Activated T-helper 9 cell treated with anti-CD3 and anti-CD28 coated beads, Interleukin-2, amount 50 U/mL, for 16 hours (primary cell): ENCODE measurements at places on chromosomes 6 and 20.

DNA sequence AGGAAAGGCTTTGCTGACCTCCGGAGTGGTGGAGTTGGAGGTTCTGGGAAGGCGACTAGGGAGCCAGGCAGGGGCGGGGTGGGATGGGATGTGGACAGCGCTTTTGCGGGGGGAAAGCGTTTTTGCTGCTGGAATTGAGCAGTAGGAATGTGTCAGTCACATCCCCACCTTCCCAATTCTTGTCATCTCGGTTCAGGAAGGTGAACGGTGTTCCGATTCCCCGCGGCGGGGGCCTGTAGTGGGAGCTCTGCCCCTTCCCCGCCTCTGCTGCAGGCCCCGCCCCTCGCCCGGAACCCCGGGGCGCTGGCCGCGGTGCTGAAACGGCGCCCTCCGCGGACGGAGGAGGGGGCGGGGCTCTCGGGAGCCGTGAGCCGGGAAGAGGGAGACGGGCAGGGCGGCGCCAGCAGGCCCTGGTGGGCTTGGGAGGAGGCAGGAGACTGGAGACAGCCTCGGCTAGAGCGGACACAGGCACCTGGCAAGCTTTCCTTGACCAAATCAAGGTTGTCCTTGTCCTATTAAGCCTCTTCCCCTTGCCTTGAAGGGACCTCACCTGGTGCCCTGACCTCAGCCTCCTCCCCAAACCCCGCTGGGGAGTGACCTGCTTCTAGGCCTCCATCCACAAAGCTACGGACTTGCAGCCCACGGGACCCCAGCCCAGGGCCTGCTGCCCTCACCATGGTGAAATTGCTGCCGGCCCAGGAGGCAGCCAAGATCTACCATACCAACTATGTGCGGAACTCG, at the start of gene LHFPL5:
TSS of gene LHFPL5 (plus strand) at position 357 of the 741 bp plus-strand sequence. CDS start at position 676, 319 bp downstream.
- DNase-seq = peak; percentile 15

DNA sequence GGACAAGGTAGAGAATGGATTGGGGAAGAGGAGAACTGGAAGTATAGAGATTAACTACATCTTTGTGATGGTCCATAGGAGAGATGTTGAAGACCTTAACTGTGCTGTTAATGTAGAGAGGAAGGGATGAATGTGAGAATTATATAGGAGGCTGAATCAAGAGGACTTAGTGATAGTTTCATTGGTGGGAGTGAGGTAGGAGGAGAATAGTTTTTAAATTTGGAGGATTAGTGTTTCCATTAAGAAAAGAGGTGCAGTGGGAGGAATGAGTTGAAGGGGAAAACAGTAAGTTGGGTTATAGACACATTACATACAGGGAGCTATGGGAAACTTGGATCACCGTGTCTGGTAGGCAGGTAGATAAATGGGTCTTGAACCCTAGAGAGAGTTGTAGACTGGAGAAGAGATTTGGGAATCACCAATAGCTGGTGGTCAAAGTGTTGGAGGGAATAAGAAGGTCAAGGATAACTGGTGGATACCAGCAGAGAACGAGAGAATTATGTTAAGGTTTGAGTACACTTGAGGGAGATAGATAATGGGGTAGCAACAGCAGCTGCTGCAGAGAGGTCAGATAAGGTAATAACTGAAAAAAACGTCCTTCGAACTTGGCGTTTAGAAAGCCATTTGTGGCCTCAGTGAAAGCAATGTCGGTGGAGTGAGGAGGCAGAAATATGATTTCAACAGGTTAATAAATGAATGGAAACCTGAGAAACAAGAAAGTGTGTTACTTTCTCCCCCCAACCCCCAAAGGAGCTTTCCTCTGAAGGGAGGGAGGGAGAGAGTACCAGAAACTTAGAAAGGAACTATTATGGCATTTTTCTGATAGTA, 3.1 kb downstream of the C6orf89 start:
- no peak for DNase-seq

- no peak for DNase-seq
Measured at GRCh38 chr6:26056583-26057350, 30.5 kb upstream of the HFE start.

DNA sequence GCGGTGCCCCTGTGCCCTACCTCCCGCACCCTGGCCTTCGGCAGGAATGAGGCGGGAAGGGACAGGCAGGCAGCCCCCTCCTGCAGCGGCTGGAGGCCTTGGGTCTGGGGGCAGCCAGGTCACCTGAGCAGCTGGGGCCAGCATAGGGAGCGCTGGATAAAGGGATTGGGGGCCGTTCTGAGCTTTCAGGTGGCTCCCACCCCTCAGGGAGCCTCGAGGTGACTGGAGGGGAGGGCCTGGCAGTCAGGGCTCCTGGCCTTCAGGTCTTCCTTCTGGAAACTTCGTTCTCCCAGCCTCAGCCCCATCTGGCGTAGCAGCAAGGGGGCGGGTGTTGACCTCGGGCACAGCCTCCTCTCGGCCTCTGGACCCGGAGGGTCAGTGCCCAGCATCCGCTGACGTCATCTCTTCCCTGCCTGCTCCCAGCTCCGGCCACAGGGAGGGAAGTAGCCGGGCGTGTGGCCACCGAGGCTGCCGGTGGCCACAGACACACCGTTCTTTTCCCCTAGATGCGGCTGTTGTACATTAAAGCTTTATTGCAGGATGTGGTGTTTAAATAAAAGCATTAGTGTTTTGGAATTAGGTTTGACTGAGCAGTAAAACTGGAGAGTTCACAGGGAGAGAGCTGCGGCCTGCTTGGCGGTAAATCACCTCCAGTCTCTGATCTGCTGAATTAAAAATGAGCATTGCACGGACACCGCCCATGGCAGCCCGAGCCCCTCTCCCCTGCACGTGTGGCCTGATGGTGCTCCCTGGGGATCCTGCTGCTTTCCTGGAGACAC, 80.0 kb upstream of the GATA5 start:
- DNase-seq = no peak

DNA sequence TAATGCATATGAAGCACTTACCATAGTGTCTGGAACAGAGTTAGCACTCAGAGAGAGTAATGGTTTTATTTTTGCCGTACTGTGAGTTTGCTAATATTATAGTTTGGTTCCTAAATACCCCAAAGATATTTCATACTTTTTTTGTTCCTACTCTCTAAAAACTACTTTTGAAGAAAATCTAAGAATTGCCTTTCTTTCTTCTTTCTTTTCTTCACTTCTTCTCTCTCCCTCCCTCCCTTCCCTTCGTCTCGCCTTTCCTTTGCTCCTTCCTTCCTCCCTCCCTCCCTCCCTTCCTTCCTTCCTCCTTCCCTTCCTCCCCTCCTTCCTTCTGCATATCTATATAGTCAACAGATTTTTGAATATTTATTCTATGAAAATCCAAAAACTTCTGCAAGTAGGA, 351.7 kb upstream of the RSPO3 start:
- DNase-seq = no peak

DNA sequence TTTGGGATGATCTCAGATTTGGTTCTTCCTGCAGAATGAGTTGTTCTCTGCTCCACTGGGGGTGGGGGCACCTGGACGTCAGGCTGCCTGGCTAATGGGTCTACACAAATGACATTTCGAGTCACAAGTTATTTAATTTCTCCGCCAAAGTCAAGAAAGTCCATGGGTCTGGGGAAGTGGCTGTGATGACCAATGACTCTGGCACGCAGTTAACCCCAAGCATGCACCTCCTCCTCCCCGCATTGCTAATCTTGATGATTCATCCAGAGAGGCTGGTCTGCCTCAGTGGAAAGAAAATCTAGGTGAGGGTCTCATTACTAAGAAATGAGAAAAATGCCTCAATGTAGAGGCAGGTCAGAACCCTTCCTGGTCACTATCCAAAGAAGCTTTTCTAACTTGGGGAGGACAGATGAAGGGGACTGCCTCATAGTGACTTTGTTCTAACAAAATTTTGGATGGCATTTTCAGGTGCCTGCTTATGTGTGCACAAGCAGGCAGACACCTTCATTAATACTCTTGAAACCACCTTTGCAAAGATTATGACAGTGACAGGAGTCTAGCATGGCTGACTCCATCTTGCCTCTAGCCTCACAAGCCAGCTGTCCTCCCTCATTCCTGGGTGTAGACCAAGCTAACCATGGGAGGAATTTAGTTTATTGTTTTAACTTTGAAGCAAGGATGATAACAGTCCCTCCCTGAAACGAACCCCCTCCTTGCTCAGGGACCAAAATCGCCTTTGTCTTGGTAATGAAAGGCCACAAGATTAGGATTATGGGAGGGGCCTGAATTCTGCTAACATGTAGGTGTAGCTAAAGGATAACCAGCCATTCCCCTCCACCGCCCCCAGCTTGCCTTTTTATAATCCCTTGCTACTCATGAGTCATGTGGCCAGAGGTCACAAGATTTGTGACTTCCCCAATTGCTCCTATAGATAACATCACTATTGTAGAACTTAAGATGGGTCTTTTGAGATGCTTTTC, 98.6 kb upstream of the MRPS10 start:
- DNase-seq = no peak

DNA sequence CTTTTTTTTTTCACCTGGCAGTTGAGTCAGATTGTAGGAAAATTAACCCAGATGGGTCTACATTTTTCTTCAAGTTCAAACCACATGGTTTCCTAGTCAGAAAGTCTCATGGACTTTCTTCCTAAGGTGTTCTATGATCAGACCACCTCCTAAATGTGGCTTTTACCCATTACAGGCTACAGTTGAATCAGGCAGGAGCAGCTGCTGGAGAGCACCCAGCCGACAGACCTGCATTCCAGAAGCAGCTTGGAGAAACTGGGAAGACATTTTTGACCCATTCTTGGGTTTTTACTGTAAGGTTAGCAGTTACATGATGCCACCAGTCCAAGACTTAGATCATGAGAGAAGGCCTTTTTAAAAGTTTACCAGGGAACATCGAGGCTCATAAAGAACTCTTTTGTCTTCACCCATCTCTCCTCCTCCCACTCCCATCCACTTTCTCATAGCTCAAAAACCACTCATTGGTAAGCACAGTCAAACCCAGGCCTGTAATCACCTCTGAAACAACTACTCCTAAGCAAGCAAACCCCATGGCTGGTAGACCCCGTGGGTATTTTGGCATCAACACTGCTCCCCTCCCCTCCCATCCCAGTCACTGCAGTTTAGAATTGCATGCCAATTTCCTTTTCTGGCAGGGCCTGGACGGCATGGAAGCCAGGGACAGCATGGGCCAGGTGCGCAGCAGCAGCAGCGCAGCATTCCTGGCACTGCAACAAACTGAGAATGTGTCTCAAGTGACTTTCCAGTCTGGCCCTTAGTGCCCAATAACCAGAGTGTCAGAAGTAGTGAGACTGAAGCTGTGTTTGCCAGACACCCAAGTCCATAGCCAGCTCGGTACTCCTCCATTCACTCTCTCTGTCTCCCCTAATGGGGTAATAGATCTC, 113.7 kb downstream of the CLIC5 start:
- DNase-seq = no peak

DNA sequence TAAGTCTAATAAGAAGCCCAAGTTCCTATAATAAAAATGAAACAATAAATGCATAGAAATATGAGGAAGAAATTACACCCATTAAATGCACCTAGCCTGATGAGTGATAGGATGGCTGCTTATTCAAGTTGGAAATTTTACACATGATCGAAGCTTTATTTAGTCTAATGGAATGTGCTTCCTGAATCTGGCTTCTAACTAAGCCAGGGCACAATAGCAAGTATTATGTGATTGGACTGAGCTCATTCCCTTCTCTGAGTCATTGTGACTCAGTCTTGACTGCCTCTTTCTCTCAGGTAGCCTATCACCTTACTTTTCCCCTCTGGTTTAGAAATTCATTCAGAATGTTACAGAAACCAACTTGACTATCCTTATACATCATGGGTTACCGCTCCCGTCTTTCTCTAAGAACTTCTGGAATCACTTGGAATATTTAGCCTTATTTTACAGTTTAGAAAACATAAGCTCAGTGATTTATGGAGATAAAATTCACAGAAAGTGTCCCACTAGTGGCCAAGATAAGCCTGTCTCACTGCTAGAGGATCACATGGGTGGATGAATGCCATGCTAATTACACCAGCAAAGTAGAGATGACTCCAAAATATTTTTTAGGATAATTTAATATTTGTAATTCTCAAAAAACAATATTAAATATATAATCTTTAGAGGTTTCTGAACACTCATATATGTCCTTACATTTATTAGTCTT, 505.3 kb upstream of the JAG1 start:
- no peak for DNase-seq

GRCh38 chr6:26329763-26330511, 35.1 kb upstream of the BTN3A2 start:
- DNase-seq = peak; percentile 28

DNA sequence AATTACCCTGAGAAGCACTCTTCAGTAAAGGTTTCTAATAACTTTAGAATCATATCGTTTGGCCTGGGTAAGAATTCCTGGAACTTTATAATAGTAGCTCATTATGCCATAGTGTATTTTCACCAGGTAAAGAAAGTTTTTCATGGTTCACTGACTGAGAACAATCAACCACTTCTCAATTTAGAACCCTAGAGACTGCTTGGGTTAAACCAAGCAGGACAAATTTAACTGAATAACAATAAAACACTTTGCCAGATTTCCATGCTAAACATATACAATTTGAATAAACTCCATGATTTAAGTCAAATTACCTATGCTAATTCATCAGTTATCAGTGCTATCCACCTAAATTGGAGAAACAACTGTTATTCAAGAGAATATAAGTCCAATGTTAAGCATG, 99.4 kb downstream of the PLG start:
- DNase-seq = no peak

GRCh38 chr20:2845607-2846006, 5.1 kb downstream of the VPS16 start:
- no peak for DNase-seq

- no peak for DNase-seq
Measured at GRCh38 chr20:60269573-60270162, 311.4 kb downstream of the CDH26 start.

GRCh38 chr6:118350881-118351430, 197.1 kb upstream of the PLN start:
- DNase-seq = no peak

GRCh38 chr6:170226647-170227046, 64.2 kb downstream of the DLL1 start:
- DNase-seq = no peak

DNA sequence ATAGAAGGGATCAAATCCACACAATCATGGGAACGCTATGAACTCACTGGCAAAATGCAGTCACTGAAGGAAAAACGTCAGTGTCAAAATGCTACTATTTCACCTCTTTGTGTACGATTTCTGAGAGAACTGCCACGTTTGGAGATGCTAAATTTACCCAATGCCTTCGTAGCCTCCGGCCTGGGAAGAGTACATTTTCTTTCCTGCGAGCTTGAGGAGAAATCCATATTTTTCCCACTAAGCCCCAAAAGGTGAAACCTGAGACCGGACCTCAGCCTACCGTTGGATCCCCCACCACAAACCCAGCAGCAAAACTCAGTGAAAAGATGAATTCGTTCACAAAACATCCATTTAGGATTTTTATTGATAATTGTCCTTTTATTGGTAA, 131.7 kb downstream of the GPX5 start:
- DNase-seq = no peak

- DNase-seq = no peak
Measured at GRCh38 chr6:149499066-149499465, 14.3 kb upstream of the ZC3H12D start.
